Uterus (tissue), 4 donors: ENCODE measurements at places on chromosomes 6 and 20. TPM values are rescaled to one million over a fixed set of nuclear protein-coding genes. Genes with fewer than 3 reads are reported as not detected.

Gene SIRPB2
- total RNA-seq = 2.9 TPM

Gene RBPJL
- not detected for total RNA-seq

Gene MCM8
- total RNA-seq = 3.8 TPM

Gene CLPSL1
- total RNA-seq = not detected

GRCh38 chr20:40769677-40770285 lies 80.7 kb upstream of the MAFB start:
- H3K27ac ChIP-seq = no peak overlapping the region
- H3K27me3 ChIP-seq = no peaks in the 10 kb centered on the region
- H3K4me1 ChIP-seq = no peaks in the 10 kb centered on the region
- no peak overlapping the region for H3K4me3 ChIP-seq
- no peaks in the 10 kb centered on the region for H3K36me3 ChIP-seq
- no peak for DNase-seq

DNA sequence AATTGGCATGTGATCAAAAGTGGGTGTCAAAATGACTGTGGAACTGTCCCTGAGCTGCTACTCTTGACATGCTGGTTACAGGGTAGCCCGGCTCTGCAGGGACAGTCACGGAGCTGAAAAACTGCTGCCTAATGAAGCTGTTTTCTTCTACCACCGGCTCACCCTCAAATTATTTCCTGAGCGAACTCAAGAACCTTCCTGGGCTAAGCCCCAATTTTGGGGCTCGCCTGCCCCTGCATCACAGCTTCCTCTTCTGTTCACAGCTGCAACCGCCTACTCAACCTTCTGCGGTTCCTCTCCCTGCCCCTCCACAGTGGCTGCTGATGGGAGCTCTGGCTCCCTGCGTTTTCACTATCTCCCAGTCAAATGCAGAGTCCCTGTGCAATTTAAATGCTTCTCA lies 110.8 kb upstream of the MLN start:
- no peak for DNase-seq
- H3K27ac ChIP-seq = no peak overlapping the region
- peaks cover 6% of the 10 kb centered on the region for H3K4me1 ChIP-seq
- no peaks in the 10 kb centered on the region for H3K36me3 ChIP-seq

DNA sequence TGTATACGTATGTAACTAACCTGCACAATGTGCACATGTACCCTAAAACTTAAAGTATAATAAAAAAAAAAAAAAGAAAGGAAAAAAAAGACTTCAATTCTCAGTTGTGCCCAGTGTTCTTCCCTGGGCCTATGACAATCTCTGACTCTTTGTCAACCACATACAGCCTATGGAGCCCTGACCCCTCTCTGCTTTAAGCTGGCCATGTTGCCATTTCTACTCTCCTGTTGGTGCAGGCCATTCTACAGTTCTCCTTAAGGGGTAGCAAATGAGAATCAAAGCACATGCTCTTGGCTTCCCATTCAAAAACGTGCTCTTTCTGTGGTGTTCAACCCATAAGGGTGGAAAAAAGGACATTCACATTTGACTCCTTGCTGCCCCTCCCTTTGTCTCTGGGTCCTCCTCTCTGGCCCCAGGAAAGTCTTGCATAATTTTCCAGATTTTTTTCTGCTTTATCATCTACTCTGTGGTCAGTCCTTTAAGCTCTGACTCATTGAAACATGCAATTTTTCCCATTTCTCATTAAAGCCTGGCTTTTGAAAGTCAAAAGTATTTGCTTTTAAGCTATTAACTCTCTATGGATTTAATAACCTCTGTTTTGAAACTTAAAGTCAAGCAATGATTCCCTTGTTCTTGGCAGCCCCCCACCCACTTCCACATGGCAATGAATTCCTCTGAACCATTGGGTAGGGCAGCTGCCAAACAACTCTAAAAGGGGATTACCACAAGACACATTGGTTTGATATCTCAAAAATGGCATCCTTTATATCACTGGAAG lies 208.6 kb upstream of the MCHR2 start:
- no peaks in the 10 kb centered on the region for H3K36me3 ChIP-seq
- no peaks in the 10 kb centered on the region for H3K4me1 ChIP-seq
- H3K27me3 ChIP-seq = no peaks in the 10 kb centered on the region
- no peak overlapping the region for H3K4me3 ChIP-seq
- H3K27ac ChIP-seq = no peak overlapping the region
